Stimulated activated CD4-positive, alpha-beta T cell treated with anti-CD3 and anti-CD28 coated beads, Interleukin-1b, Interleukin-23, amount 100 ng/mL, for 24 hours (primary cell): ENCODE measurements at places on chromosomes 1 and 21.

GRCh38 chr1:179288977-179289376 lies 4.6 kb upstream of the SOAT1 start:
- no peak for DNase-seq

- DNase-seq = no peak
These were observed 113.0 kb downstream of the ETS2 start for GRCh38 chr21:38918607-38919346.

DNA sequence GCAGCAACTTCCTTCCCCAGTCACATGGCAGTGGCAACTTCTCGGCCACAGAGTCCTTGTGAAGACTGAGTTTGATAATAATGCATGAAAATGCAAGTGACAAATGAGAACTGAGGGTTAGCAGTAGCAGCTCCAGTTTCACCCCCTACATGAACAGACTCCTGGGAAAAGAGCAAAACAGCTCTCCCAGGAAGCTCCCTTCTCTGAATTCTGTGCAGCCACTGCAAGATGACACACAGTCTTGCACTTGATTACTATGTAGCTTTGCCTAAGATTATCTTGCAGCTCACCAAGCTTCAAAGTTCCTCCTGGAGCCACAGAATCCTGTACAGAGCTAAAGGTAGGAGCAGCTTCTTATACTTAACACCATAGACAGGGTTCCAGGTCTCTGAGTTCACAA lies 4.7 kb downstream of the PGBD5 start:
- DNase-seq = no peak

DNA sequence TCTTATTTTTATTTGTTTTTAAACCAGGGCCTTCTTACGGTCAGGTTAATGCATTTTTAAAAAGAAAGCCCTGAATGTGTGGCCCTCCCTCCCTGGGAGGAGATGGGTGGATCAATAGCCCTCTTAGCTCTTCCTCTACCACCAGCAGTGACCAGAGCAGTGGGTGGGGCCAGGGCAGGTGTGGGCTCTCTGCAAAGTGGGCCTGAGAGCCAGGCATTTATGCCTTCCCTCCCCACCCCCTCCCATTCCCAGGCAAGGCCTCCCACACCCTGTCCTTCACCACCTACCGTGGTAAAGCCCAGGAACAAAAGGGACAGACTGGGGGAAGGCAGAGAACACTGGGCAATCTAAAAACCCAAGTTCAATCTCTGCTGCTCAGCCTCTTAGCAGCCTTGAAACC lies 63.9 kb downstream of the SSBP3 start:
- no peak for DNase-seq

- no peak for DNase-seq
These were observed 6.9 kb upstream of the MX1 start for GRCh38 chr21:41418956-41419680.

DNA sequence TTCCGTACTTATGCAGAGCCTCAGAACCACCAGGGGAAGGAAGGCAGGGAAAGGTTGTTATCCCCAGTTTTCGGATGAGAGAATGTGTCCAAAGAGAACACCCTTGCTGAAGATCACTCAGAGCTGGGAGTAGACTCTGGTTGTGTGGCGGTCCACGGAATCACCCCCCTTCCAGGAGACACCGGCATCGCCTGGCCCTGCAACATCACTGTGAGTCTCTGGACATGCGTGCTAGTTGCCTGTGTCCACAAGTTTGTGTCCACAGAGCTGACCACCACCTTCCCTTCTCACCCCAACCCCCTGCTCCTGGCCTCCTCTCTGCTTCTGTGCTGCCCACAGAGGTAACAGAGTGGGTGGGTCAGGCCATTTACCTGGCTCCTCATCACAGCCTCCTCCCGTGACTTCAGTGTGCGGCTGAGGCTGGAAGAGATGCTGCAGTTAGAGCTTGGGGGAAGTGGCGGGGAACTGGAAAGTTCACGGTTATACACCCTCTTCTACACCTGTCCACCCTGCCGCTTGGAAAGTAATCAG lies 7.3 kb downstream of the MYBPH start:
- DNase-seq = no peak
